SK-N-MC (cell line): ENCODE measurements at places on chromosomes 2 and 18.

GRCh38 chr2:218721934-218722333, 11.3 kb downstream of the TTLL4 start:
- DNase-seq, result no peak

- no peak for DNase-seq
These were observed 183.9 kb downstream of the NBAS start for GRCh38 chr2:15377202-15377601.

DNA sequence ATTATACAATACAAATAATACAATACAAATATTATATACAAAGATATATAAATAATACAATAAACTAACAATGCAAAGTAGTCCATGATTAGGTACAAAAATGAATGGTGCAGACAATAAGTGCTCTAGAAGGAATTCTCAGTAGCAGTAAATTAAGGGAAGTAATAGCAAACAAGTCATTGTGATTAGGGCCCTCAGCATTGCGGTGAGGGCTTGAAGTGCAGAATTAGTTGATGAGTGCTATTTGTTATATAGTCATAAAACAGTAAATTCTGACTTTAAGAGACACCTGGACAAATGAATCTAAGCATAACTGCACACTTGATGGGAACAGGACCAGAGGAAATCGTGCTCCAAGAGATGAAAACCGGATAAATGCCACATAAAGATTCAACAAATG, 74.9 kb downstream of the ANKRD44 start:
- DNase-seq, result no peak

DNA sequence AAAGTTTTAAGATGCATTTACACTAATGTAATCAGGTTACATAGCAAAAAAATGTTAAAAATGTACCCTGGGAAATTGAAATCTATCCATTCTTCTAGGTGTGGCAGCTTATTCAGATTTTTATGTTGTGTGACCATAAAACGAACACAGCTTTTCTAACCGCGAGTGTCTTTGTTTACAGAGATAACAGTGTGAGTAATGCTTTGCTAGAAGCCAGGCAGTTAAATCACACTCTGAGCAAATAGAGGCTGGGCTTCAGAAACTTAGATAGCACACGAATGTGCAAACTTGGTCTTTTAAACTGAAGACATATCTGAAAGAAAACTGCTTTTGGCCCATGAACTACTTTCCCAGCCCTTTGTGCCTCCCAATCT, 116.1 kb downstream of the SPTBN1 start:
- no peak for DNase-seq

- no peak for DNase-seq
These were observed 74.8 kb upstream of the SLC66A3 start for GRCh38 chr2:11080253-11081115.

DNA sequence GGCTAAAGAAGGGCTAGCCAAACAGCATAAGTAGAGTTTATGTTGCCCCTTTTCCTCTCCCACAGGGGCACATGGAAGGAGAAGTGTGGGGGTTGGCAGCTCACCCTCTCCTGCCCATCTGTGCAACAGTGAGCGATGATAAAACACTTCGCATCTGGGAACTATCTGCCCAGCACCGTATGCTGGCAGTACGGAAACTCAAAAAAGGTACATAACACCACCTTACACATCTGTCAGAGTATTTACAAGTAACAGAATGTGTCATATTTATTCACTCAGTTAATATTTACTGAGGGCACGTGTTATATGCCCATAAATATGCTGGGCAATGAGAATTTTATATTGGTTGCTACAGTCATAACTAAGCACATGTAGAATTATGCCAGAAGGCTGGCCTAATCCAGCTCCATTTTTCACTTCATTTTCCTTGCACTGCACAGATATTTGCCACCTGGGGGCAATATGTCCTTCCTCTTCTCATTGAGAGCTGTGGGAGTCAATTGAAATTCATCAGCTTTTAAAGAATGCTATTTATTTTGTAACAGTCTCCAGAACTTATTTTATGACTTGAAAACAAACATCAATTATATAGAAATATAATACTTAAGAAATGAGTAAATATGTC, 150.6 kb downstream of the RTN4 start:
- DNase-seq, result peak; percentile 28

DNA sequence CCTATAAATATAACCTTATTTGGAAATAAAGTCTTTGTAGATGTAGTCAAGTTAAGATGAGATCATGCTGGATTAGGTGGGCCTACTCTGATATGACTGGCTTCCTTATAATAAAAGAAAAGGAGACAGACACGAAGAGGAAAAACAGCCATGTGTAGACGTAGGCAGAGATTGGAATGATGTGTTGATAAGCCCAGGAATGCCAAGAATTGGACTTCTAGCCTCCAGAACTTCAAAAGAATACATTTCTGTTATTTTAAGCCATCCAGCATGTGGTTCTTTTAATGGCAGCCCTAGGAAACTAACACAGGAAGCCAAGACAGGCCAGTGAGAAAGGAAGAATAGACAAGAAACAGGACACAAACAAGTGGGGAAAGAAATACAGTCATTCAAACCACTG, 68.6 kb downstream of the NYAP2 start:
- no peak for DNase-seq

DNA sequence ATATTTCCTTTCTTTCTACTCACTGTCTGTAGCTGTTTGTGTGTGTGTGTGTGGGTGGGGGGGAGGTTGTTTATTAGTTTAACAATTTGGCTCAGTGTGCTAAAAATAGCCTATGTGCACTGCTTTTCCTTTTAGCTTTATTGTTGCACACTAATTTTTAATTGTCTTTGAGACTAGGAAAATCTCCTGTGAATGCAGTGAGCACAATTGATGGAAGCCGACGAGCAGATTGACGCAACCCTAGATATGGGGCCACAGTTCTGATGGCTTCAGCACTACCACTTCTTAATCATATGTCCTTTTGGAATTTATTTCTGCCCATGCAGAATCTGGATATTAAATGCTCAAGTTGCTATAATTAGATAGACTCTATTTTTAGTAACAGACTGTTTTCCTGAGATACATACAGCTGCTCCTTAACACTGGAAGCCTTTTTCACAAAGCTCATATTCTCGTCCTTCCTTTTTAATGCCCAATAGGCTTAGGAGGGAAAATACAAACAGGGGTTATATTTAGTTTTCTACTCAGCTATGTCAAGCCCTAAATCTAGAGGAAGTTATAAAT, 109.1 kb downstream of the IRS1 start:
- DNase-seq, result no peak

GRCh38 chr2:85490861-85491755, 47.9 kb upstream of the MAT2A start:
- no peak for DNase-seq

DNA sequence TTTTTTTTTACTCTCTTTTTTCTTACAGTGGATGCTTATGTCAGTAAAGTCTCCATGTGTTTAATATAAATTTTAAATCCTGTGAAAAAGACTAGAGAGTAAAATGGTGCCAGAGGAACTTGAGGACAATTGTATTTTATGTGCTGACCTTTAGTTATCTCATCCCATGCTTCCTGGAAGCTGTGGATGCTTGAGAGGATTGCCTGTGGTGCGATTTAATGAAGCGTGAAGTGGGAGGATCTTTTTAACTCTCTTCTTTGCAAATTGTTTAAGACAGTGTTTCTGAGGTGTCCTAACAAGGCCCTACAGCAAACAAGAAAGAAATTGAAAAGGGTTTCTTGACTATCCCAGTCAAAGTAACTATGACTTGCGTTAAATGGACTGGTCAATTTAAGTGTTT, 84.2 kb downstream of the DTNA start:
- DNase-seq, result no peak

DNA sequence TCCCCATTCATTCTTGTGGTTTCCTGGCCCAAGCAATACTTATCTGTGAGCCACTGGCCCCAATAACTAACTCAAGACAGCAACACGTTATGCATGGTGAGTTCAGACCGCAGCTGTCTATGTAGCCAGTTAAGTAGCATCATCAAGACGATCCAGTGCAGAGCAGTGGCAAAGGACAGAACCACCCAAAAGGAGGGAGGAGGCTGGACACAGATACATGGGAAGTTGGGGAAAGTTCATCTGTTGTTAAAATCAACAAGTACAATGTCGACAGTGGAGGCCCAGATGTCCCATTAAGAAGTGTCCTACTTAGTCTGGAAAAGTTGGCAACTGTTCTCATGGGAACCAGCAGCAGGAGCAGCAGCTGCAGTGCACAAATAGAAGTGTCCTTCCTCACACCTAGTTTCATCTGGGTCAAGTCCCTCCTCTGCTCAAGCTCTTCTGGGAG, 106.9 kb upstream of the THOC1 start:
- DNase-seq, result no peak

- DNase-seq, result no peak
These were observed 122.0 kb upstream of the COPS8 start for GRCh38 chr2:236963631-236964182.

DNA sequence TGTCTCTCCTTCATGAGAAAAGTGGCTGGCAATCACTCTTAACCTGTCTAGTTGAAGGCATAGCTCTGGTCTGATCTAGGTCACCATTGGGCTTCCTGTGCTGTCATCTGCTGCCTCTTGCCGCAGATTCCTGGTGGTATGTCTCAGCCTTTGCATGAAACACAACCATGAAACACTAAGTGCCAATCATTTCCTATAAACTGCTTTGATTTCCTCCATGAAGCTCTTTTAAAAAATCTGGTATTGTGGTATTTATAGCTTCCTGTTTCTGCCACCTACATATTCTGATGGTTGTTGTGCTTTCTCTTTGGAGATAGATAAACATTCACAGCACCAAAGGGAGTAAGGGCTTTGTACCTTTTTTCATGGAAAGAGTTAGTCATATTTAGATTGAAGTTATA, 120.0 kb upstream of the EPC2 start:
- no peak for DNase-seq
